NCI-H2171 (cell line): ENCODE measurements at places on chromosomes 4 and X.
A peak's percentile ranks its signal among the peaks of the same experiment; 100 is the strongest.

GRCh38 chrX:127038065-127038464 lies 218.5 kb downstream of the PRR32 start:
- DNase-seq = no peak

DNA sequence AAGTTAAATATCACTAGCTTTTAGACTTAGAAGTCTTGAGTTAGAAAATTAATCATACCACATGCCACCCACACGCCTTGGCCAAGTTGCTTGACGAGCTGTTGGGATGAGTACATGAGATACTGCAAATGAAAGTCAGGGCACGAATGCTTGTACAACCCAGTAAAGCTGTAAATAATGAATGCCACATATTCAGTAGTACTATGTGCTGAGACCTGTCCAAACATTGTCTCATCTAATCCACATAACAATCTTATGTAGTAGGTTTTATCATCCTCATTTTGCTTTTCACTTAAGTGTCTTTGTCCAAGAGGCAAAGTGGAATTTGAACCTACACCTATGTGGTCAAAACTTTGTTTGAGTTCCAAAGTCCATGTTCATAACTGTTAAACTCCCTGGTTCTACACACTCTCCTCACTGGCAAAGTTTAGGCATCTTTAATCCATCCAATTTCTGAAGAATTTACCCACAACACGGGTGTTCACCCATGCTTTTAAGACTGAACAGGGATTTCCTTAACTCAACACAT lies 74.1 kb downstream of the LDB2 start:
- DNase-seq = no peak

- no peak for DNase-seq
Observed at GRCh38 chr4:102527695-102528283, 26.6 kb downstream of the NFKB1 start.

DNA sequence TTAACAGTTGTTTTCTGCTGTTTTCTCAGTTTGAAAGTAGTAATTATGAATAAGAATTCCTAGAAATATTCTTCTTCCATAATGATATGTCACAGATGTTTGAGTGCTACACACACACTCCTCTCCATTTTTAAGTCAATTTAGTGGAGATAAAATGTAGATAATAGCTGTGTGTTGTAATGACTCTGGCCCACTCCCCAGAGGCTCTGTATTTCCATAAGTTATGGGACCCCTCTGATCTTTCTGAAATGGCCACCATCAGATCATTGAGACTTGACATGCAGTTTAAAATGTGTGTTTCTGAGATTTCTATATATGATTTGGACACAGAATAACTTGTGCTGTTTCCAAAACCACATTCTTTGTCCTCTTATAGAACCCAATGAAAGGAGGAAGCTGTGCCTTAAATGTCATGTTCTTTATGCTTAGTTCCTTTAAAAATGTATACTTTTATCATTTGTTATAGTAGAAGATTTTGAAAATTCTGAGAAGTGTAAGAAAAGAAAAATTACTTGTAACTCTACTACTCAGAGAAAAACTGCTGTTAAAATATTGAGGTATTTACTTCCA lies 46.4 kb downstream of the GAB1 start:
- no peak for DNase-seq

DNA sequence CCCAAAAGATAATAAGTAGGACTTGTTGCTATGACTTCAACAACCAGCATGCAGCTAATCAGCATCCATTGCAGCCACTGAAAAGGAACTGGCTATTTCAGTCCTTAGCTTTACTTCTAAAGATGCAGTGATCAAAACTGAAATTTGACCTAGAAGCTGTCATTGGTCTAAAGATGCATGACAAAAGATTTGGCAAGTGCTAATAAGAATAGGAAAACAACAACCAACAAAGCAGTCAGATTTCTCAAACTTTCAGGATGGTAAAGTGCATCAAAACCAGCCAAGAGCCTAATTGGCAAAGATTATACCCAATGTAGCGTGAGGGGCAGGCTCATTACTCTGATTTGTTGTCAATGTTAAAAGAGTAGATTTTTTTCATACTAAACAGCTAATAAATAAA lies 77.1 kb upstream of the WDR17 start:
- no peak for DNase-seq

DNA sequence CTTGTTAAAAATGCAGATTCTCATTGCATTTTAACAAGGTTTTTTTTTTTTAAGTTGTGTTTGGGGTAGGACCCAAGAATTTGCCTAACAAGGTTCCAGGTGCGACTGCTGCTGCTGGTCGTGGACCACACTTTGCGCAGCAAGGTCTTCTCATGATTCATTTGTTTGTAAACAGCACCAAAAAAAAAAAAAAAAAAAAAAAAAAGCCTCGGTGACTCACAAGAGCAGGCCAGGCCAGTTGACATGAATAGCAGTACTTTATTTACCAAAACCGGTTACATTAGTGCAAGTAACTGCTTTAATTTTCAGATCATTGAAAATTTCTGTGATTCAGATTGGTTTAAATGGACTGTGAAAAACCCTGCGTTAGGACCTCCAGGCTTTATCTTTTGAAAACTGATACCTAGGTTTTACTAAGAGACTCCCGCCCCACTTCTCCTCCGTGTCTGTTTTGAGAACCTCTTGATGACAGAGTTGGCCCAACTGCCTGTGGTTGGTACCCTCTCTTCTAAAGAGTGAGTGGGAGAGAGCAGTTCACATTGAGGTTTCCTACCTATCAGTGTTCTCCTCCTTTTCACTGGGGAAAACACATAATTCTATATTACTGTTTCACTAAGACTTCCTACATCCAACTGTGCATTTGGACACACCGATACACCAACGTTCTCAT lies 86.2 kb downstream of the PHEX start:
- DNase-seq = no peak

GRCh38 chrX:134631426-134632346 lies 26.6 kb downstream of the PLAC1 start:
- DNase-seq = peak; percentile 45

DNA sequence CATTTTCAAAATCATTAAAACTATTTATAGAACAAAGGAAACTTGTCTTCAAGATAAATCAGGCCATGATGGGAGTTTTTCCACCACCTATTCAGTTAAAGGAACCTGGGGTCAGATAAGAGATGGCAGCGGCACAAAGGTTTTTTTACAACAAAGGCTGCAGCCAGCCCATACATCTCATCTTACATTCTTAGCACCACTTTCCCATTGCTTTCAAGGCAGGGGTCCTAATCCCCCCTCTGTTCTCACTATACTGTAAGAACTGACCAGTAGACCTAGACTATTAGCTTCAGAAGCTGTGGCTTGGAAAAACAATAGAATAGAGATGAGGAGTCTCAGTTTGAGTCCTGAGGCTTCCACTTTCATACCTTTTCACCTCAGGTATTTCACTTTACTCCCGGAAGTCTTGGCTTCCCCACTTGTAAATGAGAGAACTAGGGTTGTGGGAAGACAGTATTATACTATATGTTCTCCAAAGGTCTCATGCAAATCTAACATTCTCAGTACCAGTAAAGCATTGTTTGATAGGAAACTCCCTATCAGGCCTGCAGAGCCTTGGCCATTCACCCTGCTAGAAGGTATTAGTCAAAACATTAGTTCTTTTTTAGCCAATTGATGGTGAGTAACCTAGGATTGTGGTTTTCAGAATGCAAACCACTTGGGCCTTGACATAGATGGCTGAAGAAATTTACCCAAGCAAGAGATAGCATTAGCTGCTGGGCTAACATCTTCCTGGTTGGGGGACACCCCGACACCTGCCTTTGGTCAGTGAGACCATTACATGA lies 182.9 kb upstream of the PBDC1 start:
- DNase-seq = no peak
